CD4-positive, alpha-beta T cell treated with Interleukin-15 for 1 hour (primary cell): ENCODE measurements at places on chromosomes 11 and 22.

GRCh38 chr22:19664951-19665783 lies 49.1 kb upstream of the SEPTIN5 start:
- DNase-seq: no peak

GRCh38 chr11:36485298-36486002 lies 24.6 kb downstream of the TRAF6 start:
- no peak for DNase-seq

- no peak for DNase-seq
Measured at GRCh38 chr11:19931141-19931770, 218.6 kb downstream of the NAV2 start.

DNA sequence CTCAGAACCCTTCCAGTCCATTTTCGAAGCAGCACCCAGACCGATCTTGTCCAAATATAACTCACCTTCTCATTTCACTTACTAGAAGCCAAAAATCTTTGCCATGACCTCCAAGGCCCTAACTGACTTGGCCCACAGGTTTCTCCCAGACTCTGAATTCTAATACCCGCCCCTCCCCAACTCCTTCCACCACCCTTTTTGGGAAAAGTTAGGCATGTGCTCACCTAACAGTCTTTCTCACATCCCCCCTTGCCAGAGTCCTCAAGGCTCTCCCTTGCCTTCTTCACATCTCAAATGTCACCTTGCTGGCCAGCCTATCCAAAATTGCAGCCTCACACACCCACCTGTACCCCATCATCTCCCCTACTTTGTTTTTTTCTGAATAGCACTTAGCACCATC lies 369.3 kb downstream of the NXPE2 start:
- no peak for DNase-seq
